Aorta (tissue), 5 donors: ENCODE measurements at places on chromosomes 3 and 15. TPM values are rescaled to one million over a fixed set of nuclear protein-coding genes. Genes with fewer than 3 reads are reported as not detected.

KCNMB2 gene
- not detected for polyA plus RNA-seq

ADAMTSL3 gene
- polyA plus RNA-seq: 18.3 TPM

SOX14 gene
- polyA plus RNA-seq: not detected

SERPINI2 gene
- polyA plus RNA-seq: 0.64 TPM

TRH gene
- polyA plus RNA-seq: not detected

SEC22A gene
- polyA plus RNA-seq: 11.0 TPM

CPLX3 gene
- 0.05 TPM for polyA plus RNA-seq

CTXN2 gene
- not detected for polyA plus RNA-seq

RHOA gene
- polyA plus RNA-seq: 367 TPM

AP4E1 gene
- polyA plus RNA-seq: 2.3 TPM

FANCD2OS gene
- polyA plus RNA-seq: not detected
